ENCODE measurements at places on chromosomes 6 and 20.

- no peak for DNase-seq
Measured at GRCh38 chr20:9884061-9884460, 45.2 kb upstream of the PAK5 start.

DNA sequence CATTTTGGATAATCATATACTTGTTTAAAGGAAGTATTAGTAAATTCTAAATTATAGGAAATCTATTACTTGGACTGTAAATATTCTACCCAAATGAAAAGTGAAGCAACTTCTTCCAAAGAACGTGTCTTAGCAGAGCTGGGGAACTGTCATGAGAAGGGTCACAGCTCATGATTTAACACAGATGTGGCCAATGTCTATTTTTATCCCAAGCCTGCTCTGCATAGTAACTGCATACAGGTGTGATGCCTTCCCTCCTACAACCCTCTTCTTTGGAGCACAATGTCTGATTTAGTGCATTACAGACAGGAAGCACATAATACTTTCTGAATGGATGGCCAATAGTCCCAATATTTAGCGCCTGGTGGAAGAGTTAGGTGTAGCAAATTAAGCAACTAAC, 138.7 kb upstream of the THEMIS start:
- DNase-seq, result no peak

GRCh38 chr20:36270744-36271638, 34.7 kb downstream of the AAR2 start:
- no peak for DNase-seq

- DNase-seq, result no peak
Measured at GRCh38 chr20:36098364-36098763, 56.2 kb upstream of the EPB41L1 start.

GRCh38 chr6:147852772-147853171, 344.3 kb downstream of the SAMD5 start:
- DNase-seq, result no peak

DNA sequence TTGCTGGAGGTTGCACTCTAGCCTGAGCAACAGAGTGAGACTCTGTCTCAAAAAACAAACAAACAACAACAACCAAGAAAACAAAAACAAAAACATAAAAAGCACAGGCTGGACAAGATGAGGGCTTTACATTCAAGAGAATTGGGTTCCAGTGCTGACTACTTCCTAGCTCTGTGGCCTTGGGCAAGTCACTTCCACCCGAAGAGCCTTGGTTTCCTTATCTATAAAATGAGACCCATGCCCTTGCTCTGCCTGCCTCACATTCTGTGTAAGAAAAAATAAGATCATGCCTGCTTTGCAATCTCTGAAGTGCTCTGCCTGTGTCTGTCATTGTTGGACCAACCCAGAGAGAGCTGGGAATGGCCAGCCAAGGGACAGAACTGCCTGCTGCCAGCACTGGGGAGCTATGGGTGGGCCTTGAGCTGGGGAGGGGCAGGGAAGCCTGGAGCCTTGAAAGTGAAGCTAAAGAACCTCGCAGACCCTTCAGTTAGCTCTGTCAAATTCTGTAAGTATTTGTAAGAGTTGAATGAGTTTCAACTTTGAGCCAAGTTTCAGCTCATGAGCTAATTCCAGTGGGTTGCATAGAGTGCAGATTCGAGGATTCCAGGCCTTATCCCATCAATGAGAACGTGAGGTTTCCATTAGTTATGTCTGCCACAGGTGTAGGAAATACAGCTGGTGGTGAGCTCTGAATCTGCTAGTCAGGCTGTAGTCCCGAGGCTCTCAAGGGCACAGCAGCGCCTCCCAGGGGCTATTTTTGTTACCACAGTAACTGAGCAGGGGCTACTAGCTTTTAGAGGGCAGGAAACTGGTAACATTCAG, 93.2 kb downstream of the DLGAP4 start:
- DNase-seq, result peak; percentile 30

DNA sequence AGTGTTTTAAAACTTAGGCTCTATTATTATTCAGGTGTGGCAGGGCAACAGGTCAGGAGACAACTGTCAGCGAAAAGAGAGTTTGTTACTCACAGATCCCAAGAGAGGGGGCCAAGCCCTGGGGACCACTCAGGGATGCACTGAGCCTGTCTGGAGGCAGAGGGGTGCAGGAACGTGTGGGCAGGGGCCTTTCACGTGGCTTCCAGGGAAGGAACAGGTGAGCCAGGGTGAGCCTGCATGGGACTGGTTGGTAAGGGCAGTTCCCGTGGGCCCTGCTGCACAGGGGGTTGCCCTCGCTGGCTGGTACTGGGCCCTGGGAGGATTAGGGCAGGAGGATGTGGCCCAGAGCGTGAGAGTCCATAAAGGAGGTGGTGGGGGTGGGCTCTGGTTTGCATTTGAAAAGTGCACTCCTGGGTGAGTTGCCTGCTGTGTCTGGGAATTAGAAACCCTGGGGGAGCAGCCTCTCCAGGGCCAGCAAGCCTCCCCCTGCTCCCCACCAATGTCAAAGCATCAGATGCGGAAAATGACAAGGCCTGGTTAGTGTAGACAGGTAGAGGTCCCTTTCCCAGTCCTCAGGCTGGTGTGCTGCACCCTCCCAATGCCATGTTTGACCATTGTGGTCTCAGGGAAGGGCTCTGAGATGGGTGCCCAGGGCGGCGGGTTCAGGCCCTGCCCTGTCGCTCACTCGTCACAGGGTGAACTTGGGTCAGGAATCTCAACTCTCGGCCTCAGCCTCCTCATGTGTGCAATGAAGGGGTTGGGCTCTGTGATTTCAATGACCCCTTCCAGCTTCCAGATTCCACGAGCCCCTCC, 127.4 kb upstream of the RPS6KA2 start:
- no peak for DNase-seq

DNA sequence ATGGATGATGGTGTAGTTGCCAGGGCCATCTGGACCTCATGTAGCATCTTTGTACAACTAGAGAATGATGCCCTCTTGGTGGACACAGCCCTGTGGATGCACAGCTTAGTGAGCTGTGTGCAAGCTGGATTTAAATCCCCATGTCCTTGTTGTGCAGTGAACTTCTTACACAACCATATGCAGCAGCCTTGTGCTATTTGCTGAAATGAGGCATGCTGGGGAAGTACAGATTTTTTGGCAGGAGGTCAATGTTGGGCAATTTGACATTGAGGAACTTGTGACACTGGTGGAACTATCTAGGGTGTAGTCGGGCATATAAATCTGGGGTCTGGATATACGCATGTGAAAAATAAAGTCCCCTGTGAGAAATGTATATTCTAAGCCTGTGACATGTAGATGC, 5.8 kb upstream of the CDC5L start:
- DNase-seq, result no peak

- DNase-seq, result no peak
Measured at GRCh38 chr6:98560418-98560817, 274.0 kb upstream of the POU3F2 start.

DNA sequence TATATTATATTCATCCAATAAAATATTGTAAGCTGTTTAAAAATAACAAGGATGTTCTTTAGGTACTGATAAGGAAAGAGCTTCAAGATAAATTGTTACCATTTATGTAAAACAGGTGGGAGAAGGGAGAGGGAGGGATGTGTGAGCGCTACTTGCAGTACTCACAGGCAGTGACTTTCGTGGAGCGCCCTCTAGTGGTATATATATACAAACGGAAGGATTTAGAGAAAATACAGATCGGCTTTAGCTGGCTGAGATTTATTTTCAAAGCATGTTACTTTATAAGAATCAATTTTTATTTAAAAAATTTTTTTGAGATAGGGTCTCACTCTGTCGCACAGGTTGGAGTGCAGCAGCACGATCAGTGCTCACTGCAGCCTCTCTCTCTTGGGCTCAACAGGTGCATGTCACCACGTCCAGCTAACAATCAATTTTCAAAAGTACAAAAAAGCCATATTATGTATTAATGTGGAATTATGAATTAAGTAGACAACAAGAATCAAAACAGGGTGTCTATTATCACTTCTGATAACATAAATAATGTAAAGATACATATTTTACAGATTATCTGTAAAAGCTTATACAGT, 3.3 kb upstream of the MOG start:
- DNase-seq, result peak; percentile 36

DNA sequence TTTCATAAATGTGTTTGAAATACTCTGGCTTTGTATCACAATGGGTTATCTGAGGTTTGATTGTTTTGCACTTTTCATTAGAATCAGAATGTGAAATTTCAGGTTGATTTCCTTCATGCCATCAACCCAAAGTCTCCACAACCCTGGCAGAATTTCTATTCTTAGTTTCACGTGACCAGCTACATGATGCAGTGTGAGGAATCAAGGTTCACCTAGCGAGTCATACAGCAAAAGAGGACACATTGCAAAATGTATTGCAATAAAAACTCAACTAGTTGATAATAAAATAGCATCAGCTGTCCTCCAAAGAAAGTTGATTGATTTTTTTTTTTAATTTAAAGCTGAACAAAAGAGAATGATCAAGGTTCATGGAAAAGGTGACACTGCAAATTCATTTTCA, 2.2 kb downstream of the HAO1 start:
- DNase-seq, result no peak

GRCh38 chr20:10075606-10076005, 40.8 kb downstream of the ANKEF1 start:
- DNase-seq, result no peak

- DNase-seq, result no peak
Measured at GRCh38 chr6:54076159-54076789, 35.0 kb upstream of the MLIP start.

DNA sequence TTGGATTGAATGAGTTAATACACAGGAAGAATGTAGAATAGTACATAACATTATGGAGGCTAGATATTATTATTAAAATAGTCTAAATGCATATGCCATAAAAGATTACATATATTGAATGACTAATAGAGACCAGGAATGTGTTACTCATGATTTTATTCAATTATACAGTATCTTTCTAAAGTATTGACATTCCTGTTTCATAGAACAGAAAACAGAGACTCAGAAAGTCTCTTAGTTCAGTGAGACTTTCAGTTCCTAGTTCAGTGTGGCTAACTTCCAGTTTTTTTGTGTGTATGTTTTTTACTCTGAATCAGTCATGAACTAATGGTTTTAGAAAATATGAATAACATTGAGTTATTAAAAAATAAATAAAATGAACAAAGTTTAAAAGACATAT, 34.6 kb upstream of the TMEM244 start:
- DNase-seq, result no peak

DNA sequence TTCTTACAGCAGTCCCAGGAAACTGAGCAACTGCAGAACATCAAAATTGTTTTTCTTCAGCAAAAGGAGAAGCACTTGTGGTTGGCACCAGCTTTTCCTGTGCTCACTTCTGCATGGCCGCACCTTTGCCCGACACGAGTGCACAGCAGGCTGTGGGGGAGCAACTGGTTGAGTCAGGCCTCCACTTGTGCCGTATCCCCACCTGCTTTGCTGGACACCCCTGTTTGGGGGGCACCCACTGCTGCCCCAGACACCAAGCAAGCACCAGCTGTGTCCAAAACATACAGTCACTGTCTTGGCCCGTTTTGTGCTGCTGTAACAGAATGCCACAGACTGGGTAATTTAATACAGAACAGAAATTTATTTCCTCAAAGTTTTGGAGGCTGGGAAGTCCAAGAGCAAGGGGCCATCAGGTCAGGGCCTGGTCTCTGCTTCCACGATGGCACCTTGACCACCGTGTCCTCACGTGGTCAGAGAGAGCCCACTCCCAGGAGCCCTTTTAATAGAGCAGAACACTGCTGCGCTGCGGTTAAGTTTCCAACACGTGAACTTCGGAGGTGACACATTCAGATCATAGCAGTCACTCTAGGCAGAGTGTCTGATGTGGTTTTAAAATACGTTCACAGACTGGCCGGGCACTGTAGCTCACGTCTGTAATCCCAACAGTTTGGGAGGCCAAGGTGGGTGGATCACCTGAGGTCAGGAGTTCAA, 8.7 kb upstream of the GMEB2 start:
- no peak for DNase-seq

DNA sequence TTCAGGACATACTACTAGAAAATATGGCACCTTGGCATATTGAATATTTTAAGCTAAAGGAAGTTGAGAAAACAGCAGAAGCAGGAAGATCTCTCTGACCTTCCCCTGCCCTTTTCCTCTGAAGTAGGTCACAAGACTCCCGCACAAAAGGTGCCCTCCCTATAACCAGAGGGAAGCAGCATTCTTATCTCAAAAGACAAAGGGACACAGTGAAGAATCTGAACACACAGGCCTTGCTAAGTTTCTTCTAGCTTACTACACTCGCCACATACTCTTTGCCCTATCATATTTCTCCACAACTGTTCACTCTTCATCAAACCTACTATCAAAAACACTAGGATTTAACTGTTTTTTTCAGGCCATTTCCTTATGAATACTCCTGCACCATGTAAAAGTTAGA, 151.2 kb downstream of the ELOVL4 start:
- DNase-seq, result no peak

GRCh38 chr20:51432251-51432784, 110.2 kb downstream of the NFATC2 start:
- DNase-seq, result no peak

DNA sequence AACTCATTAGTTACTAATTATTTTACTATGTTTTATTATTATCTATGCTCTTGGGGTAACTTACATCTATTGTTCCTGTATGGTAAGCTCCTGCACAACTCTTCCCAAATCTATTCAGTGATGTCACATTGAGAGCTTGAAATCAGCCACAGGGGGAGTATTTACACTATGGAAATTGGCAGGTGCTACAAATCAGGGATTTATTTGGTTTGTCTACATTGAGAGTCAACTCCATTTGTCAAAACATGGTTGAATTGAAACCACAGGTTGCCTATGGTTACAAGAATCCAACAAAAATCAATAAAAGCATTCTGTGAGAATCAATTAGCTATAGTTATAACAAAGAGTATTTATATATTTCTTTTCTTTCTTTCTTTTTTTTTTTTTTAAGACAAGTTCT, 3.9 kb upstream of the FITM2 start:
- DNase-seq, result no peak

DNA sequence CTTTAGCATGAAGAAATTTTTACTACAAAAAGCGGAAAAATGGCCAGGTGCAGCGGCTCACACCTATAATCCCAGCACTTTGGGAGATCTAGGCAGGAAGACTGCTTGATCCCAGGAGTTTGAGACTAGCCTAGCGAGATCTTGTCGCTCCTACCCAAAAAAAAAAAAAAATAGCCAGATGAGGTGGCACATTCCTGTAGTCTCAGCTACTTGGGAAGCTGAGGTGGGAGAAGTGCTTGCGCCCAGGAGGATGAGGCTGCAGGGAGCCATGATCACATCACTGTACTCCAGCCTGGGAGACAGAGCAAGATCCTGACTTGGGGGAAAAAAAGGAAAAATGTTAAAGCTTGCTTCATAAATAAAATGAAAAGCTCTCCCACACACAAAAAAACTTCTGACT, 14.5 kb downstream of the NUDT3 start:
- no peak for DNase-seq

DNA sequence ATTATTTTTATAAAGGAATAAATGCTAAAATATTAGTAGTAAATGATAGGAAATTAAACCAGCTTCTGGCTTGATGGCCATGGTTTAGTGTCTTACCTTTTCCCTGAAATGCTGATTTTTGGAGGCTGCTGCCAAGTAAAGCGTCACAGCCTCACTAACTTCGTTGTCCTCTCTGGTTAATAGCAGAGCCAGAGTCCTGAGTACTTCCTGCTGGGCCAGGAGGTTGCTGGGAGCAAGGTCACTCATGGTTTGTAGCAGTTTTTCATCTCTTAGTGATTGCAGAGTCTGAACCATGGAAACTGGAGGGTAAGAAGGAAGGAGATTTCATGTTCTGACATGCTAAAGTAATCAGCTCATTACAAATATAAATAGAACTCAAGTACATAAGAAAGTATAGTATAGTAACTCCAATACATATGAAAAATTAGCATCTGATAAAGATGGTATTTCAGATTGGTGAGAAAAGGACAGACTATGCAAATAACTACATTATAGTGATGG, 26.5 kb upstream of the ARMH2 start:
- DNase-seq, result no peak

All from Caki2 (cell line).